Activated CD4-positive, alpha-beta T cell treated with anti-CD3 and anti-CD28 coated beads, Interleukin-2, amount 10 ng/mL, durations not matched to agents 7 days and 5 days (primary cell): ENCODE measurements at places on chromosomes 12 and 14.

DNA sequence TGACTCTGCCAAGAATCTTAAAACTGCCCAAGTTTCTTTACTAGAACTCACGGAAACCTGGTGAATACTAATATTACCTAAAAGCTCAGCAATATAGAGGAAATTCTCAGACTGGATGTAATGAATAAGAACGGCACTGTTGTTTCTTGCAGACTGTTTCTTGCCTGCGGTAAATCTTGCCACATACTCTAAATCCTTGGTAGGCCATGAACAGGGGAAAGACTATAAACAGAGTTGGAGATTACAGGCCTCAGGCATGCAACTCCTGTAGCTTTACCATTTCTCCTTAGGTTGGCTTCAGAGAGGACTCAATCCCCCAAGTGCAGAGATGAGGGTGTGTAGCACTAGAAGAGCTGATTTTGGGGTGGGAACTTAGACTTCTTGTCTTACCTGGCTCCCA lies 1.1 kb downstream of the ALDH6A1 start:
- no peak for DNase-seq

DNA sequence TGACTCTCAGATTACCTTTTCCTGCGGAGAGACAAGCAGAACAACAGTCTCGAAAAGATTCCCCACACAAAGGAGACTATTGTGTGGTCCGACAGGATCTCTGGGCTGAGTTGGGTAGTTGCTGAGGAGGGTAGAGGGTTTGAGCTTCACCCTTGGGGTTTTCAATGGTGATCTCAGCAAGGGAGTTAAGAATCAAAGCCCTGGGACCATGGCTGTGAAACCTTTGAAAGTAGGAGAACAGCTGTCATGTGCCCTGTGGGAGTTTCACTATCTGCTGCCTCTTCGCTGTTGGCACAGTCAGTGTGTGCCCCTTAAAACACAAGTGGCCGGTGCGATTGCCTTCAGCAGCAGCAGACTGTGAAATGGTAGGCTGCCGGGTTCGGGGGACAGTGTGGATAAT lies 14.2 kb upstream of the PLEK2 start:
- DNase-seq: no peak

GRCh38 chr12:117052386-117053049 lies 46.7 kb downstream of the TESC start:
- no peak for DNase-seq

DNA sequence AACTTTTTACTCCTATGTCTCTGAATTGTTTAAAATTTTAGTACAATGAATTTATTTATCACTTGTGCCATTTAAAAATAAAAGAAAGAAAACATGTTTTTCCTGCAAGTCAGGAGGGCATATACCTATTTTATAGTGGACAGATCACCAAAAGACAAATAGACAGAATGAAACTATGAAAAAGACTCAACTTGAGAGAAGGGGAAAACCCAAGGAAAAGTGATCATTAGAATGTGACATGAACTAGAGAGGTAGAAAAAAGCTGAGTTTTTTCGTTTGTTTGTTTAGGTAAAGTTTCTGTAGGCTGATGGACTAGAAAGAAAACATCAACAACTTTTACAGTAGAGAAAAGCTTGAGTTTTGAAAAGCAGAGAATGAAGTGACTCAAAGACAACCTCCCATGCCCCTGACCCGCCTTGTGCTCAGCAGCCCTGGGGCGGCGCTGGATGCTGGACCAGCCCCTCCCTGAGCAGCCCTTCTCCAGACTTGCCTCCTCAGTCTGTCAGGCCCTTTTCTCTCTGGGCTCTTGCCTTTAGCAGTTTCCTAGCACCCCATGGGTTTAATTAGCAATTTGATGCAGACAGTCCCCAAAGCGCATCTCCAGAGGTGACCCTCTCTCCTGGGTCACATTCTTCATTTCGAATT lies 95.1 kb upstream of the ARID2 start:
- no peak for DNase-seq

DNA sequence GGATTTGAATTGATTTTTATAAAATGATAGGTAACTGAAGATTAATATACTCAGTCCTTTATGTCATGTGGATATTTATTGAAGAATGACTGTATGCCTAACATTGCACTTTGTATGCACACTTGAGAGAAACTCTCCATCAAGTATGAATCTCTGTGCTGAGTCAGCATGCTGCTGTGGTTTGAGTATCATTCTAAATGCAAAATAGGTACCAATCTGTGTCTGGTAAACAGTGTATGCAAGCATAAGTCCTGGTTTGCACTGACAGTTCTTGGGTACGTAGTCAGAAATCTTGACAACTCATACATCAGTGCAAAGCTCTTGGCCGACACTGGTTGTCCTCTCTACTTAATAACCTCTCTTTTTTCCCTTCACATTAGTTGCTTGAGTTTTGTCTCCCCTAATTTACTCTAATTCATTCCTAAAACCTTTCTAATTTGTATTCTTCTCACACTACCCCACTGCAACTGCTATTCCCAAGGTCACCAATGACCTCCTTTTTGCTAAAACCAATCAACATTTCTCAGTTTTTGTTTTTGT lies 21.8 kb downstream of the MGAT4C start:
- no peak for DNase-seq

- DNase-seq: no peak
These were observed 83.3 kb upstream of the SLC38A4 start for GRCh38 chr12:46908936-46909635.

DNA sequence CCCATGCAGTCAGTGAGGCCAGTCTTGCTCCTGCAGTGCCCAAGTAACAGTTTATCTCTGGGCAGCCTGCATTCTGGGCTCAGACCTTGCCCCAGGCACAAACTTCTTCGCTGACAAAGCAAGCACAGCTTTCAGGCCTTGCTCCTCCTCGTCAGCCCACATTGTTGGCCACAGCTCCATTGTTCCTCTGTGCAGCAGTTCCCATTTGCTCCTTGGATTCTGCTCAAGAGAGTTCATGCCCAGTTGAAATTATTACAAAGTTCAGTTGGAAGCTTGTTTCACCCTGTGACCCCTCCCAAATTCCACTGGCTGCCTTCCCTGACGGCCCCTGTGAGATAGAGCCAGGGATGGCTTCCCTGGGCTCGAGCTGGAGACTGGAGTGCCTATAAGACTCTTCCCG lies 163.4 kb upstream of the DDHD1 start:
- DNase-seq: no peak

GRCh38 chr12:119990382-119990874 lies 1.4 kb downstream of the BICDL1 start:
- no peak for DNase-seq

DNA sequence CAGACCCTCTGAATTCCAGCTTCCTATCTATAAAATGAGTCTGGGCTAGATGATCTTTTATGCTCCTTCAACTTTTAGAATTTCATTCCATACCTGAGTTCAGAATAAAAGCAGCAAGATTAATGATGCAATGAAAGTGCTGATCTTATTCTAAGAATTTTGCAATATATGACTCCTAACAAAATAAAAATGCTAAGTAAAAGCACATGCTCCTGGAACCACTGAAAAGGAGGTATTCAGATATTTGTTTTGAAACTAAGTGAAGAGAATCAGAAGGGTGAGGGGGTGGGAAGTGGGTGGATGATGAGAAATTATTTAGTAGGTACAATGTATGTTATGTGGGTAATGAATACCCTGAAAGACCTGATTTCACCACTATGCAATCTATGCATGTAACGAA lies 216.6 kb downstream of the PTPRO start:
- no peak for DNase-seq

GRCh38 chr12:62683776-62684569 lies 217.3 kb downstream of the MON2 start:
- DNase-seq: no peak

DNA sequence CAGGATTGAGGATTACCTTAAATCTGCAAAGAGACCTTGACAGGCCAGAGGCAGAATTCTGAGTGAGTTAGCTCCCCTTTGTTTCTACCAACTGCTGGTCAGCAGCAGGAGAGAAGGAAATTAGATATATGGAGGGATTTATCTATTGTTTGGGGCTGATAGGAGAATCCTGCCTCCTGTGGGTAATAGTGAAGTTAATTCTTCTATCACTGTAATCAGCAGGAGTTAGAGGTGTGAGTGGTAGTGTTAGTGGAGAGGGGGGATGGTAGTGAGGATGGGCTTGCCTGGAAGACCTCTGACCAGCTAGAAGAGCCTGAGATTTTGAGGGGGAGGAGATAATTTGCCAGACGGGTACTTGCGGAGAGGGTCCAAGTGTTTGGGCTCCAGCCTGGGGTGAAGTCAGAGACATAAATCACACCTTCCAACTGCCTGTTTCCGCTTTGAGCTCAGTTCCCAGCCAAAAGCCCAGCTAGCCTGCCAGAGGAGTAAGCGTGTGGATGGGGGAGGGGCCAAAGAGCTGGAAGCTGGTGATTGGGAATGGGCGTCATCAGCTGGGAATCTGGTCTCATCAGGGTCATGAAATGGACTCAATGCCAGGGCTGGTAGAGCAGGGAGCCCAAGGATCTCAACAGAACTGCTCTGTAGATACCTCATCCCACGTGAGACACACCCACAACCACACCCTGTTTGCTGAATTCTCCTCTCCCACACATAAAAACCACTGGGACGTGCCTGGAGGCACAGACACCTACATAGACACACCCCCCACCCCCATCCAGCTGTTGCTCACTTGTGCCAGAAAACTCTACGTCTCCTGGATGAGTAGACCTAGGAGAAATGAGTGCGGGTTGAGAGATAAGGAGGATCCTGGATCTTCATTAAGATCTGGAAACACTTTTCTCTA lies 13.1 kb upstream of the ITGA5 start:
- DNase-seq: peak; percentile 33

GRCh38 chr12:57553343-57554202 lies 3.7 kb downstream of the KIF5A start:
- DNase-seq: no peak

GRCh38 chr14:63203618-63204406 lies 431 bp upstream of the RHOJ start:
- no peak for DNase-seq

GRCh38 chr12:84803661-84804060 lies 108.9 kb downstream of the SLC6A15 start:
- no peak for DNase-seq

DNA sequence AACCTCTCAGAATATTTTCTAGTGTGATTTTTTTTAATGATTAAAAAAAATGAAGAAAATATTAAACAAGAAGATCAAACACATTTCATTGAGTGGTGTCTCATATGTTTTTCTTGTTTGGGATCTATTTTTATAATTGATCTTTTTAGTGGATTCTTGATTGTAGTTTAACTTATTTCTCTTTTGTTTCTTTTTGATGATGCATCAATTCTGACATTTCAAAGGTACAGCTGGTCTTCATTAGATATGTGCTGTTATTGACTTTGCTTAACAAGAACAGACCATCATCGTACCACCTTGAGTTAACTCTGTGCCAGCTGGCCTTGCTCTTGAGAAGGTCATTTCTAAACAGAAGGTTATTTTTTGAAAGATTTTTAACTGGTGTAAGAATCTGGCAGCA lies 45.8 kb upstream of the FGD4 start:
- no peak for DNase-seq

- peak; percentile 94 for DNase-seq
These were observed at the start of the genes ACAD10 and BRAP for GRCh38 chr12:111685811-111686573. Gene ACAD10 (plus strand): TSS chr12:111686053. CDS start chr12:111692710, 6,657 bp downstream. Gene BRAP (minus strand): TSS chr12:111685956. CDS start chr12:111685792, 164 bp downstream.

- DNase-seq: no peak
These were observed 1.5 kb upstream of the NTS start for GRCh38 chr12:85872497-85873091.

DNA sequence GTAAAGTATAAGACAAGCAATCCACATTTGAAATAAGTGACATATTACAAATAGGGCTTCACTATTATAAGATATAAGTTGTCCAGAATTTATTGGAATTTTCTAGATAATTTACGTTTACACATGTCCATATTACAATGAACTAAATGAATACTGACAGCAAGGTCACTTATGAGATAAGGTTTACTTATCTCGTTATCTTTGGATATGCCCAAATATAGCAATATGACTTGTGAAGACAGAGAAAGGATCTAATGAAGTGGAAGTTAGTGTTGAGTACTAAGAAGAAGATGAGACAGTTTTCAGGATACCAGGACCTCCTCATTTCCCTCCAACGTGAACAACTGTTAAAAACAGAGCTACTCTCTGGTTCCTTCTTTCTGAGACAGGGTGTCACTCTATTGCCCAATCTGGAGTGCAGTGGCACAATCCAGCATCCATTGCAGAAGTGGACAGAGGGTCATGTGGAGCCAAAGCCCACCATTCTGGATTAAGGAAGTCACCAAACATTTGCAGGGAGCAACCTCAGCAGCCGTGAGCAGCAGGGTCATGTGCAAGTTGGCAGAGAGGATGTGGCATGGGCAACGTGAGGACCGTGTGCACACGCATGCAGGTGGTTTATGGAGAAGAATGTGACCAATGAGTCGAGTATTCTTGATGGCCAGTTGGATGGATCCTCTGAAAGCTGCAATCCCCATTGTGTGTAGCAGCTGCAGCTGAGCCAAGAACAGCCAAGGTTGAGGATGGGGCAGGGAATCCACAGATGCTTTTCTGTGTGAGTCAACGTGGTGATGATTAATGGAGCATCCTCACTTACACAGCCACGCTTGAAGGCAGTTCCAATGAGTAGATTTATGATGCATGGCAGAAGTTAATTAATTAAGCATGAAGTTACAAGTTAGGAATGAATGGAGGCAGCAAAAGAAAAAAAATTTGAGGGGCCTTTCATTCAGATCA lies 111.0 kb downstream of the BICD1 start:
- DNase-seq: no peak

GRCh38 chr14:38724621-38725020 lies 378.4 kb downstream of the SEC23A start:
- no peak for DNase-seq

DNA sequence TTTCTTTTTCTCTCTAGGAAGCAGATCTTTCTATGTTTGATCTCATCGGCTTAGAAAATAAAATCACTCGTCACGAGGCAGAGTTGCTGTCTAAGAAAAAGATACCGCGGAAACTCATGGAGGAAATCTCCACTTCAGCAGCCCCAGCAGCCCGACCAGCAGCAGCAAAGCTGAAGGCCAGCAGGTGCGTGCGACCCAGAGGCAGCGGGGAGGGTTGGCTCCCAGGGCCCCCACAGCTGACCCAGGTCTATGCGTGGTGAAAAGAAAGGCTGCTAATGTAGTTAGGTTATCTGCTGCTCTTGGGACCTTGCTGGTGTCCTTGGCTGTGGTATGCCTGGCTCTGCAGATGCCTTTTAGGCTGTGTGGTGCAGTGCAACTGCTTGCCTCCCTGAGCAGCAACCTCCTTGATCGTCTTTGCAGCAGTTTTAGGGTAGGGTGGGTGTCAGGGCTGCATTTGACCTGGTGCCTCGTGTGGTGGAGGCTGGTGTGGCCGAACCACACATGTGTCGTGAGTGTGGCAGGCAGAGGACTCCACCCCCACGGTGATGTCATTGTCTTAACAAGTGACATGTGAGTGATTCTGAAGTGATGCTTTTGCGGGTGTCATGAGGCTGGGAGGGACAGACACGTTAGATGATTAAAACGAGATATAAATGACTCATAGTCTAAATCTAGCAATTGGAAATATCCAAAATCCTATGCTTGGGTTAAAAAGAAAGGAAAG lies 68.6 kb downstream of the EP400 start:
- no peak for DNase-seq

- peak; percentile 51 for DNase-seq
These were observed 598 bp downstream of the UBE2N start for GRCh38 chr12:93441081-93441616.

GRCh38 chr14:79631276-79631675 lies 580.0 kb downstream of the DIO2 start:
- no peak for DNase-seq

GRCh38 chr12:41288142-41288811 lies 100.2 kb downstream of the PDZRN4 start:
- DNase-seq: no peak

GRCh38 chr14:34237081-34237480 lies 225.0 kb downstream of the SPTSSA start:
- no peak for DNase-seq
